ENCODE measurements at places on chromosomes 2 and 18.

DNA sequence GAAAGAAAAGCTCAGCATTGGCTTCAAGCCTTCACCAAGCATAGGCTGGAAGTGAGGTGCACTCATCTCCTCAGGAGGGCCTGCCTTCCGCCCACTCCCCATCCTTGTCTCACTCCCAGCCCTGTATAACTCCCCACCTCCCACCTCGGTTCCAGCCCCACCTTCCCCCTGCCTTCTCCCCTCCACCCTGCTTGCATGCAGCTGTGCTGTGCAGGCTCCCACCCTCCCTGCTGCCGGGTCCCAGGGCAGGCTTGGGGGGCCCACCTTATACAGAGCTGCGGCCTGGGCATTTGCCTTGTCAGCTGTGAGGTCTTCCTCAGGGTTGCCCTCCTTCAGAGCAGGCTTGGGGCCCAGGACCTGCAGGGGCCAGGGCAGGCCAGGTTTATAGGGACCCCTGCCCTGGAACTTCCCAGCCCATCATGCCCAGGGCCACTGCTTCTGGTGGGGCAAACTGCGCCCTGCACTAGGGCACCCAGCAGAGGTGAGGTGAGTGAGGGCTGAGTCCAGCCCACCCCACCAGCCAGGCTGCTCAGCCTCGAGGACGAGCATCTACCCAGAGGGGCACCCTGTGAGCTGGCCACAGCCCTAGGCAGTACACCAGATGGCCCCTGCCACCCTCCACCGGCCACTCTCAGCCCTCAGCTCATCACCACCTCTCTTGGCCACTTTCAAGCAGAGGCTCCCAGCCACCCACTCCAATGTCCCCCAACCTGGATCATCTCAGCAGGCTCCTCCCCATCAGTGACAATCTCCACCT, 11.6 kb downstream of the CAPG start:
- no peak for DNase-seq

GRCh38 chr2:46550686-46551404, 71.5 kb downstream of the TMEM247 start:
- DNase-seq: no peak

- no peak for DNase-seq
Measured at GRCh38 chr2:128415779-128416061, 97.1 kb upstream of the HS6ST1 start.

- DNase-seq: no peak
Measured at GRCh38 chr2:6945087-6945813, 28.0 kb downstream of the RNF144A start.

- DNase-seq: no peak
Measured at GRCh38 chr2:22912398-22912797, 472.6 kb upstream of the KLHL29 start.

DNA sequence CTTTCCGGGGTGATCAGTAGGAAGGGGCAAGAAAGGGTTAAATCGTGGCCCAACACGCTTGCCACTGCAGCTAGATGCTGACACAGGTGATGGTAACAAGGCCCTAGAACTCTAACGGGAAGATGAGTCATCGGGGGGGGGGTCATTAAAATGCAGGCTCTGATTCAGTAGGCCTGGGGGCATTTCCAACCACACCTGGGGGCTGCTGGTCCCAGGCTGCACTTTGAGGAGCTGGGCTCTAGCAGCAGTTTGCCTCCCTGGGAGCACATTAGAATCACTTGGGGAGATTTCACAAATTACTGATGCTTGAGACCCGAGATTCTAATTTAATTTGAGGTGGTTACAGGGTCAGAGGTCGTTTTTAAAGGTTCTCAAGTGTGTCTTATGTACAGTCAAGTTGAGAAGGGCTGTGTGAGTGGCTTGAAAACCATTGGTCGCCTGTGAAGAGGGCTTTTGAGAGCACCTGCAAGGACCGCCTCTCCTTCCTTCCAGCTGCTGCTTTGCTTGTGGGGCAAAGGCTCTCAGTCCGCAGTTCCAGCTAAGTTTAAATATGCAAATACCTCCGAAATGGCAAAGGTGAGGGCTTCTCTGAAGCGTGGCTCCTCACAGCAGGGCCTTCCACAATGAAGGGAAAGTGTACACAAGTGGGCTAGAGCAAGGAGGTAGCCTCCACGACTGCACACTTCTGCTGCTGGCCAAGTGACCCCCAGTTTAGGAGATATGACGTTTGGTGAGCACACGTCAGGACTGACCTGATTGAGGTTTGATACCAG, 128.0 kb upstream of the MSH6 start:
- peak; percentile 96 for DNase-seq

DNA sequence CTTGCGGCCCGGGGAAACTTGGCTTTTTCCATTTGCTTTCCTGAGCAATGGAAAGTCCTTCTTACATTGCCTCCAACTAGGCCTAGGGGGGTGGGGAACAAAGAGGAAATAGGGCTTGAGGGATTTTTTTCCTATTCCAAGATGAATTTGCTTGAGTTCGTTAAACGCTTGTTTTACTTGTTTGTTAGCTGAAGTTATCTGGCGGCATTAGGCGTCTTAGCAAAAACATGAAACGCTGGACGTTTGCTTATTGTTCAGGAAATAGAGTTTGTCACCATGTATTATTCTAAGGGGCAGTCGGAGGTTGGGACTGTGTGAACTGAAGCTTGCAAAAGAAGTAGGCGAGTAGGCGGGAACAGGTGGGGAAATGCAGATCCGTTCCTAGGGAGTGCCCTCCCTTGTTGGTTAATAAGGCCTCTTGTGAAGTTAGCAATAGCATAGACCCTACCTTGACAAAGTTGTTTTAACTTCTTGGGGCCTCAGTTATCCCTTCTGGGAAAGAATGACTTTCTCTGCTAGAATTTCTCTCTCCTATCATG, 1.9 kb downstream of the CABLES1 start:
- peak; percentile 74 for DNase-seq

DNA sequence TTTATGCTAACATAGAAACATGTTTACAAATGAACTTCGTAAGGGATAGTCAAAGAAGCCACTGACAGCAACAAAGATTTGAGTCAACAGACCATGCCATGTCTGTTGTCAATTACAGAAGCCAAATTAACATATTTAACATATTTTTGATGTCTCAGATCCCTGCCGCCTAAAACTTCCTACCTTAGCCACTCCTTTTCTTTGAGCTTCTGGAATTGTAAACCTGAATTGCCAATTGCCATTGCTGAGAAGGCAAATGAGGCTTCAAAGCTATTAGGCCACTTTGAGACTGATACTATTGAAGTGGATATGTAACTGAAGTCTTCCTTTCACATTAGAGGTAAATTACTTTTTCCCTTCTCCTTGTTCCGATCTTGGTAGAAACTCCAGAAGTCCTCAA, 66.0 kb upstream of the DSEL start:
- no peak for DNase-seq

DNA sequence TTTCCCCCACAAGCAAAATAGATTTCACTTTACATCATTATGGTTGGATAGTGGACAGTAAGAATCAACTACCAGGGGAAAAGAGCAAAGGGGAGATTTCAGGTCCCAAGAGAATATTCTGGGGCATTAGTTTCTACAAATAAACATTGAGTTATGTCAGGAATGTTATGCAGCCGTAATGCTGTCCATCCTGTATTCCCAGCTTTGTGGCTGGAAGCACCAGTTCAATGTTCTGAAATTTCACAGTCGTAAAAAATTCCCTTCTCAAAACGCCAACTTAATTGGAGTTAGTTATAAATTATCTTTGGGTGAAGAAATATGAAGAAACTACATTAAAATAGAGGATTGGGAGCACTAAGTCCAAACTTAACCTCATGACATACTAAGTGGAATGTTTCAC, 141.5 kb upstream of the FIGN start:
- DNase-seq: no peak

Data from DMS79 treated with DMSO at 0.1 percent for 48 hours (cell line).